Neural progenitor cell (in vitro differentiated cells): ENCODE measurements at places on chromosomes 1 and 21. TPM values are rescaled to one million over a fixed set of nuclear protein-coding genes. Genes with fewer than 3 reads are reported as not detected.

GRCh38 chr1:201213926-201214325 lies 23.3 kb downstream of the IGFN1 start:
- no peak for DNase-seq

DNA sequence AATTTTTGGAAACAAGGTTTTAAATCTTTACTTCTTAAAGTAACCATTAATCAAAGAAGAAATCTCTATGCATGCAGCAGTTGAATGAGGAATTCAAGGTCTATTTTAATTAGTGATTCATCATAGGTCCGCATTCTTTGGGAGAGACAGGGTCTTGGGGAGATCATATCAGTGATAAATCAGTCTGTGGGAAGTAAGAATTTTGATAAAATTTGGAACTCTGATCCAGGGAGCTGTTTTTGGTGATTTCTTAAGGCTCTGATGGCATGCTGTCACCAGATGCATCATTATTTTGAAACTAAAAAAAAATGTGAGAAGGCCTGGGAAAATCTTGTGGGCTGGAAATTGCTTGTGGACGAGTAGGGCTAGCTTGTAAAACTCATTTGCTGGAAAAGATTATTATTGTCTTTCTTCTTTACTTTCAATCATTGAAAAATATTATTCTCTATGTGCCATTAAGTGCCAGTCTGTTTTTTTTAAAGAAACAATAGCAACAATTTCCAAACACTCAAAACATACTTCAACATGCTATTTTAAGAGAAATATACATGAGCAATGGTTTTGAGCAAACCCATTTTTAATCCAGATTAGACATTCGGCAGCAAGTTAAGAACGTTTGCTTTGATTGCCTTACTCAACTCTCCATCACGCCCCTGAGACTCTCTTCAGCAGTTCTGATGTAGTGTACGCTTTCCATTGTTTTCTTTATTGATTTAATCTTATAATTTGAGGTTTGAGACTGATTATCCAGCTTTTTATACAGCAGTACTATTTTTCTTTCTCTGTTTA lies 62.6 kb downstream of the ZBTB18 start:
- DNase-seq, result no peak

GRCh38 chr1:34779526-34779925 lies 1.5 kb upstream of the GJB3 start:
- no peak for DNase-seq

PHTF1 gene
- total RNA-seq, result 50.7 and 76.8 TPM in 2 replicates

CDC42 gene
- 267 and 348 TPM in 2 replicates for total RNA-seq

- DNase-seq, result peak; percentile 90
Observed at GRCh38 chr1:145960468-145961108, 2.8 kb upstream of the LIX1L start.

ADAMTS5 gene
- total RNA-seq, result under 0.01 TPM in 1 of 2 replicates, not detected in the other

RHOC gene
- total RNA-seq, result 36.3 and 41.8 TPM in 2 replicates

DNA sequence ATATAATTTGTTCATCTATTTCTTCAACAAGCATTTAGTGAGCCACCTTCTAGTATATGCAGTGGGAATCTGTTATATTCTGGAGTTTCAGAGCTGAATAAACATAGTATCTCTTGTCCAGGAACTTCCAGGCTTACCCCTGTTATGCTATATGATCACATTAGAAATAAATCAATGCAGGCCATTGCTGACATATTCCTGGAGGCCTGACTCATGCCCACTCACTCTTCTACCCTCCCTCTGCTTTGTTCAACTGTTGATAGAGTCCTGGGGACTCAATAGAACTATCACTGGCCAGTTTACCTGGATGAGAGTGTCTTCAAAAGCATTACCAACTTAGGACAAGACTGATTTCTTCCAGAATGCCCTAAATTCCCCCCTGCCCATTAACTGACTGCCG lies 29.3 kb upstream of the SRSF10 start:
- no peak for DNase-seq

GRCh38 chr1:23004112-23004511 lies 11.5 kb downstream of the TEX46 start:
- DNase-seq, result no peak

NBPF4 gene
- not detected in 2 replicates for total RNA-seq

DNA sequence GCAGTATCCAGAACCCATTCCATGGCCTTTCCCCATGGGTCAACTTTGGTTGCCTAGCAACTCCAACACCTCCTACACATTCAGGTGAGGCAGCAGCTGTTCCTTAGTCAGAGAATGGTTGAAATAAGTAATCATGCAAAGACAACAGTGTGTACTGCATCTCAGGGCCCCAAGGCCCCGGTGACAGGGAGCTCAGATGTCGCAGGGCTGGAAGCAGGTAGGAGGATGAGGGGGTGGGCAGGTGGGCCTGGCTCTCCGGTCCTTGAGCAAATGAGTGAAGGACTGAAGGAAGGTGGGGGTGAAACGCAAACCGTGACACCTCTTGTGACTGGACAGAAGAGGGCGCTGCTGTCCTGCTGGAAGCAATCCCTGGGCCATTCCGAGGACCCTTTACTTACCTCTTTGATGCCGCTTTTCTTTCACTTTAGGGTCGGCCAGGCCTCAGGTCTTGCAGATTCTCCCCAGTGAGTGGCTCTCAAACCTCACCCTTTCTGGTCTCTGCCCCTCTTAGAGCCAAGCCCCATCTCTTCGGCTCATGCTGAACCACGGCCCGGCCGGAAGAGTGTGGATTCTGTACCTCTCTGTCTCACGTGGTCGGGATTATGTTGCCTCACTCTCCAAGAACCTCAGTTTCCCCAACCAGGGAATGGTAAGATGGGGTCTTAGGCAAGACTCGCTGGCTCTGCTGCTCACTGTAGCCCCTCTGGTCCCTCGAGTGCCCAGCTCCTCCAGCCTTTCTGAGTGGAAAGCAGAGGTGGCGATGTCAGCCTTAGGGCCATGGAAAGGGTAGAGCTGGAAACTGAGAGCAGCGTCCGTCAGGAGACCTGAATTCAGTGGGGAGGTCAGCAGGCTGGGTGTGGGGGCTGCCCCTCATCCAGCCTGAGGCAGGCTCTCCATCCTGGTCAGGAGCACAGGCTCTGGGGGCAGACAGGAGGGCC lies 5.6 kb upstream of the KCNA10 start:
- DNase-seq, result peak; percentile 83

DNA sequence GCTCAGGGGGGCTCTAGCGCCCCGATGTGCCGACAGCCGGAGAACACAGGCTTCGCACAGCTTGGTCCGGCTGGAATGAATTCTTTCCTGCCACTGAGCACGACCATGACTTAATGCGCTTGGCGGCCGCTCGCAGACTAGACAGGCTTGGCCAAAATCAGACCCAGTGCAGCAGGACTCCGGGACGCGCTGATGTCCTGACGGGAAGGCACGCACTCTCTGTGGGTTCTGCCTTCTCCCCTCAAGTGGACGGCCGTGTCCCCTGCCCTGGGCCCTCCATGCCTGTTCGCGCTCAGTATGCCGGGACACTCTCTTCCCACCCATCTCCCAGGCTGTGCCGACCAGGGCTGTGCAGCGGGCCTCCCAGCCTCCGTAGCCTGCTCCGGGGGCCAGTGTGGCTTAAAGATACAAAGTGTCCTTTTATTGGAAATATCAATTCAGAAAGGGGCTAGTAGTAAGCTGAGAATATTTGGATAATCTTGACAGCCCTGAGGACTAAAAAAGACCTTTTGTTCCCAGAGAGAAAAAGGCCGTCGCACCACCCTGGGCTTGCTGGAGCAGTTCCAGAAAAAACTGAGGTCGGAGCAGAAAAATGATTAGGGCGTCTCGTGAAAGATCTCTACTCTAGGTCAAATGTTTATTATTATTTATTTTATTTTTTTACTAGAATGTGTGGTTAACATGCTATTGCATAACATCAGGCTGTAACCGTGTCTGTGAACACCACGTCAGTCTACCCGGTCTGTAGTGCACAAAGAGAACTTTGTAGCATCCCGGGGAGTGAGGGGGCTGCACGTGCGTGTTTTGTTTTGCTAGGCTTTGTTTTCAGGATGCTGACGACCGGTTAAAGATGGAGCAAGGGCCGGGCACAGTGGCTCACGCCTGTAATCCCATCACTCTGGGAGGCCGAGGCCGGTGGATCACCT lies 88.1 kb upstream of the ARHGEF16 start:
- DNase-seq, result no peak

DNA sequence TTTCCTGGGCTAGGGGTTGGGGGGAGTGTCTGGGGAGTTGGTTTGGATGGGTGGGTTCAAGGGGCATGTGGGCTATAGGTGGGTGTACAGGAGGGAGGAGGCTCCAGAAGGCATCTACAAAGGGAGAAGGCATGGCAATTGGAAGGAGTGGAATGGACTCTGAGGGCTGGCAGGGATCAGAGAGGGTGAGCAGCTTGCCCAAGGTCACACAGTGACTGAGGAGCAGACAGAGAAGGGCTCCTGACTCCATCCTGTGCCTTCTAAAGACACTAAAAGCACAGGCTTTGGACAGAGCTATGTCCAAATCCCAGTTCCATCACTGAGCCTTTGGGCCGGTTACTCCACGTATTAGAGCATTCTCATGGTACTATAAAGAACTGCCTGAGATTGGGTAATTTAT lies 151.8 kb downstream of the PTPRU start:
- DNase-seq, result no peak

DNA sequence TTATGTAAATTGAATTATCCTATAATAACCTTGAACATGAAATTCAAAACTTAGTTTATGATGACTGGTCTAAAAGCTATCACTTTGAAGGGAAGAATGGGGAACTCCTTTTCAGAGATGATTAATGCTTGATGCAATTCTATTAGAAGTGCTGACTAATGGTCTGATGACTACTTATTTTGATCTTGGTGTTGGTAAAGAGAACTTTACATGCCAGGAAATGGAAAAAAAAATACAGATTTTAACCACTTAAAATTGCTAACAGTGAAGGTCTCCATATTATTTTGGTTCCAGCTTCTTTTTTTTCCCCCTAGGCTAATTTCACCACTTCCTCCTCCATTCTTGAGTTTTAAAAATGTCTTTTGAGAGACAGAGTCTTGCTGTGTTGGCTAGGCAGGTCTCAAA lies 22.9 kb downstream of the S1PR1 start:
- DNase-seq, result no peak

- no peak for DNase-seq
Observed at GRCh38 chr1:84573481-84573966, 716 bp downstream of the CTBS start.

CYYR1 gene
- 24.7 and 25.7 TPM in 2 replicates for total RNA-seq

DNA sequence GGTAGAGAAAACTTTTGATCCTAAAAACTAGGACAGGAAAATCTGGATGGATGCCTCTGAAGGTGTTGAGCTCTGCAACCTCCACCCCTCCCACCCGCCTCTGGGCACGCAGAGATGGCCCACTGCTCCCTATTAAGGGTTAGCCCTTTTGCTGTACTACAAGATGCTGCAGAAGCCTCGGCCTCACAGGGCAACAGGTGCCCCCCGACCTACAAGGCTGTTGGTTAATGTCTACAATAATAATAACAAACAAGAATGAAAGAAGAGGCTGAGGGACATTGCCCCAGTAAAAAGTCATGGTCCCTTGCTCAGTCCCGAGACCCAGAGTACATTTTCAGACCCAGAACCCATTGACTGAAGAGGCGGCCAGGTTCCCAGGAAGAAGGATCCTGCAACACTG lies 7.5 kb upstream of the DESI2 start:
- DNase-seq, result no peak

- no peak for DNase-seq
Observed at GRCh38 chr21:32088471-32088870, 190.4 kb downstream of the MIS18A start.

DNA sequence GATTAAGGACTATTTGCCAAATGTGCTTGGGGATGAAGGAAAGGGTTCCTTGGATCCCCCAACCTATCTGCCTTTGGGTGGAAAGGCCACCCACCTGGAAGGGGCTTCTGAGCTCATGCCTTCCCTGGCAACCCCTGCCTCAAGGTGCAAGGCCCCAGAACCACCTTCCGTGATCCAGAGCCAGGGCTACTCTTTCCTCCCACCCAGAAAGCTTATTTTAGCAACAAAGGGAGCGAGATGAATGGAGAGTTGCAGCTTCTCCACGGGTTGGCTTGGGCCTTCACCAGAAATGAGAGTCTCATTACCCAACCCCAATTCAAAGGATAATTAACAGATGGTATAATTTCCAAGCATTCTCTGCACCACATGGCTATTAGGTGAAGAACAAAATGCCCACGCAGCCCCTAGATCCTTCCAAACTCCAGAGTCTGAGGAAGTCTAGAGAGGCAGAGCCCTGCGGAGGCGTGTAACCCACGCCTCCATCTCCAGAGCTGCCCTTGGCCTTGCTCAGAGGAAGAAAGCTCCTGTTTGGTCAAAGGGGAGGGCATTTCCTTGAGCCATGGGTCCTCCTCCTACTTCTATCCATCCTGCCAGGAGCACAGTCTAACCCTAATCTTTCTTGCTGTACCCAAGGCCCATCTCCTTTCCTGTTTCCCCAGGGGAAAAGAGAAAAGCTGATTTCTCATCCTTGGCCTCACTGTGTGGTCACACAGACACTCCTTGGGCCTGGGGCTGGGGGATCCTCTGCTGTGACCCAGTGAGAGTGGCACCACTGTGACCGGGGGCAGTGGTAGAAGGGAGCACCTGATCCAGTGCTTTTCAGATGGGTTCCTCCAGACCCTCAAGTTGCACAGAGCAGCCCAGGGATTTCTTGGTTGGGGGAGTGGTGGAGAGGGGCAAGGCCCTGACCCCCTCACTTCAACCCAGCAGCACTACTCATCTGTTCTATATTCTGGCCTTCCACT lies 1.7 kb upstream of the CELSR2 start:
- DNase-seq, result no peak

CFHR1 gene
- total RNA-seq, result not detected in 2 replicates

DNA sequence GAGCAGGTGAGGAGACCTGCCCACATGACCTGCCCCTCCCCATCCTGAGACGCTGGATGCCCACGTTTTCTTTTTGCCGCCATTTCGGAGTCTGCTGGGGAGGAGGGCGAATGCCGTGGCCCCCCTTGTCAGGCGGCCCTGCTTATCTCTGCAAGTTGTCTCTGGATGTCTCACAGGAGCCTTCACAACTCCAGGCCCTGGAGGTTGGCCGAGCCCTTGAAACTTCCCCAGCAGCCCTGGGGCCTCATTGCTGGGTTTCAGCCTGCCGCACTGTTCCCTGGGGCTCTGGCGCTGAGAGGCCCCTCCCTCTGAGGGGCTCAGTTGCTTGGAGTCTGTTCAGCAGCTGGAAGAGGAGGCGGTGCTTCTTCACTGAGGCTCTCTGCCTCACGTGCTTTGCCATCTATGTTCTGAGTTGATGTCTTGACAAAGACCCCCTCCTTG lies 29.8 kb upstream of the ZBTB21 start:
- peak; percentile 39 for DNase-seq

DNA sequence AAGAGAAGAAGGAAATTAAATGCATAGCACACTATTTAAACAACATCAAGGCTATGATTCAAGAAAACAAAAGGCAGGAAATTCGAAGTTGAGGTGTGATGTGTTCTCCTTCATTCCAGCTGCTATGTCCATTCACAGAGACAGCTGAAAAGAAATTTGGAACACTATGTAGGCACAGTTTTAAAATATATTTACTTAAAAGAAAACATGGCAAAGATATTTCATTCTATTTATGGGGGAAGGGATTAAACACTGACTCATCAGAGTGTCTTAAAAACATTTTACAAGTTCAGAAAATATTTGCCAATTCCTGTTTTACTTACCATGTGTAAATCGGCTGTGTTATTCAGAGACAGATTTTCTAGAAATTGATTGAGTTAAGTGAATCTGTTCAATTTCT lies 39.4 kb upstream of the NGF start:
- DNase-seq, result no peak

SHISA4 gene
- 3.0 and 9.9 TPM in 2 replicates for total RNA-seq

LYPD8 gene
- total RNA-seq, result not detected in 2 replicates

GJA4 gene
- total RNA-seq, result not detected in 2 replicates

GRCh38 chr1:240491156-240491555 lies 120.8 kb downstream of the GREM2 start:
- no peak for DNase-seq
